Suppressor macrophage treated with lipopolysaccharide for 1 hour (primary cell): ENCODE measurements at places on chromosomes 7 and 10.

DNA sequence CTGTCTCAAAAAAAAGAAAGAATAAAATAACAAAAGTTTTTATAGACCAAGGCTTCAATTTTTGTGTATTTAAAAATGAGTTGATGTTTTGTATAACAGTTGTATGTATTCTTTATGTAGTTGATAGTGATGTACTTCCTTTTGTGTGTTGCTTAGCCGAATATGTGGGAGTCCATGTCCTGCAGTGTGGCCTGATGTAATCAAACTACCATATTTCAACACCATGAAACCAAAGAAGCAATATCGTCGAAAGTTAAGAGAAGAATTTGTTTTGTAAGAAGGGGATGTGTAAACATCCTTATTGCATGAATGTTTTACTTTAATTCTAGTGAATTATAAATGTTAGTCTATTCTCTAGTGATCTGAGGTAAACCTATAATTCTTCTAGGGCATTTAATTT lies 56.6 kb downstream of the MPLKIP start:
- peak; percentile 76 for DNase-seq

DNA sequence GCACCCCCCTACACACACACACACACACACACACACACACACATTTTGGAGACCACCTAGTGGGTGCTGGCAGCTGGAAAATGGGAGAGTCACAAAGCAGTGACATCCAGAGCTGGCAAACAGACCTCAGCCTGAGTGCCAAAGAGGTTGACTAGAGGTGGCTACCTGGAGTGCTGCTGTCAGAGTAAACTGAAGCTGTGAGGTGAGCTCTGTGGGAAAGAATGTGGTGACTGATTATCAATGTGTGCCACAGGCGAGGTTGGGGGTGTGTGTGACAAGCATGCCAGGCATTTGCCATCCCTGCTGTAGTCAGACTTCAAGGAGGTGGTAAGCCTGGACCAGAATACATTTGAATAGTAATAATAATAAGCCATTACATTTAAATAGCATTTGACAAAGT lies 120.6 kb downstream of the SLIT1 start:
- no peak for DNase-seq

GRCh38 chr7:71801976-71802375 lies 610.2 kb downstream of the CALN1 start:
- no peak for DNase-seq

GRCh38 chr10:110052916-110053315 lies 45.1 kb downstream of the ADD3 start:
- DNase-seq, result no peak

DNA sequence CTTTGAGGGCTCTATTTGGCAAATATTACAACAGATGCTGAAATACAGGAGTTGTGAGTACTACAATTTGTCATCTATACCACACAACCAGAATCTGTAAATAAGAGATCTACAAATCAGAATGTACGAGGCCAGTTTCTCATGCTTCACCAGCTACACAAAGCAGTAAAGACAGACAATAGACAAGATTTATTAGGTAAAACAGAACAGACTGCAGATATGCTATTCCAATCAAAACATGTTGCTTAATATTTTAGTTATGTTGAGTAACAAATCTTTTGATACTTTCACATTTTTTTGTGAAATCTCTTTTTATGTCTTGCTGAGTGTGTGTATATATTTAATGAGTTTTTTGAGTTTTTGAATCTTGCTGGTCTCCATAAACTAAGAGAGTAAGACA lies 109.1 kb downstream of the CHCHD3 start:
- DNase-seq, result no peak
